ENCODE measurements at places on chromosomes 7 and 10.

DNA sequence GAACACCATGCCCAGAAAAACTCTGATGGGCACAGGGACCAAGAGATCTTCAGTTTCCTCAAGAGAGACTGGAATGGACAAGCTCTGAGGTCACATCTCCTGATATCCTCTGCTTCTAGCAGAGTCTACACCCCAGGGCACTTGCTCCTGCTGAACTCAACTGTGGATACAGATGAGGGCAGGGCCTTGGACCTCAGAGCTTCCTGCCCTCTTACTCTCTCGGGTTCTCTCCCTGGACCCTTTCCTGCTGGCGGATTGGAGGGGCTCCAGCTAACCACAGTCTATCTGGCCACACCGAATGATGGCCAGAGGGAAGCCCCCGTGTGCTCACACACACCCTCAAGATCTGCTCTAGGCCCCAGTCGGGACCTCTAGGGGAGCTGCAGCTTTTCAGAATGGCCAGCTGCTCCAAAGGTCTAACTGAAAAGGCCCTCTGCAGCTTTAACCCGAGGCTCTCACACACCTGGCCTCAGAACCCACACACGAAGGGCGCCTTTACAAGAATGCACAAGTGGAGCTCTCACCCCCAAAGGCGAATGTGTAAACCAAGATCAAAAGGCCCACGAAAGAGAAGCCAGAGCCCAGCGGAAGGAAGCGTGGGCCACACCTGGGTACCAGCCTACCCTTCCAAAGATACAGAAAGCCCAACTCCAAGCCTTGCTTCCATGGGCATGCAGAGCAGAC is 65.5 kb downstream of the FAM53B start:
- no peak for DNase-seq

GRCh38 chr7:156950381-156950858 is 908 bp downstream of the NOM1 start:
- no peak for DNase-seq

DNA sequence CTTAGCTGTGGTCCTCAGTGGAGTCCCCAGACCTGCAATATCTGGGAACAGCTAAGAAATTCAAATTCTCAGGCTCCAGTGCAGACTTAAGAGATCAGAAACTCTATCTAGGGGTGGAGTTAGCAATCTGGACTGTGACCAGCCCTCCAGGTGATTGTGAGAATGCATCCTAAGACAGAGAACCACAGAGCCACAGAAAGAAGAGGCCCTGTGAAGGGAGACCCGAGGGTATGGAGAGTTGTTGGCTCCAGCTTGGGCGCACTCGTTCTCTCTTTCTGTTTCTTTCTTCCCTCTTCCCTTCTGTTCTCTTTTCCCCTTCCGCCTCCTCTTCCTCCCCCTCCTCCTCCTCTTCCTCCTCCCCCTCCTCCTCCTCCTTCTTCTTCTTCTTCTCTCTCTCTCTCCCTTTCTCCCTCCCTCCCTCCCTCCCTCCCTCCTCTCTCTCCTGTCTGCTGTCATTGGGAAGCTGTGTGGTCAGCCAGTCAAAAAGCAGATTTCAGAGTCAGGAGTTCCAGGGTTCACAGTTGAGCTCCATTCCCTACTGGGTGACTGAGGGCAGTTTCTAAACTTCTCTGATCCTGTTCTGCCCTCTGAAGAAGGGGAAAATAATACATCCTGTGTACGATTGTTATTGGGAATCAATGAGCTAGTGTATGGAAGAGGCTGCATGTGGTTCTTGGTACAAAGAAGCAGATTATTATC is 62.1 kb upstream of the STEAP1B start:
- no peak for DNase-seq

- DNase-seq, result no peak
Observed at GRCh38 chr10:89219513-89220218, 12.5 kb upstream of the CH25H start.

DNA sequence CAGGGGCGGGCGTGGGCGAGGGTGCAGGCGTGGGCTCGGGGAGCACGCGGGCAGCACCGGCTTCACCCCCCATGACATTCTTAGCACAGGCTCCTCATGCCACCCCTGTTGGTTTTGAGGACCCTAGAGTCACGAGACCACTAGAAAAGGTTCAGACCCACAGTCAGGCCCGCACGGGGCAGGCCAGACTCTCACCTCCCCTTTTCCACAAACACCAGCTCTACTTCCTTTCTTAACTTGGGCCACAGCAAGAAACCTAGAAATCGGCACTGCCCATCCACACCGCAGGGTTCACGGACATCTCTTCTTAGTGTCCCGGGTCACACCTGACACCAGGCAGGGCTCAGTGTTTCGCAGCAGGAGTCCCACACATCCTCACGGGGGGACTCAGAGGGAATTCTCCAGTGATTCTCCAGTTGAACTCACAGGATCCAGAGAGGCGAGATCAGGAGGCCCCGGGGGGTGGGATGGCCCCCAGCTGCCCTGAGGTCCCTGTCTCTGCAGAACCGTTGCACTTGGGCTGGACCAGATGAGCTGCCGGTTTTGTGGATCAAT is 52.0 kb downstream of the JAKMIP3 start:
- DNase-seq, result no peak

DNA sequence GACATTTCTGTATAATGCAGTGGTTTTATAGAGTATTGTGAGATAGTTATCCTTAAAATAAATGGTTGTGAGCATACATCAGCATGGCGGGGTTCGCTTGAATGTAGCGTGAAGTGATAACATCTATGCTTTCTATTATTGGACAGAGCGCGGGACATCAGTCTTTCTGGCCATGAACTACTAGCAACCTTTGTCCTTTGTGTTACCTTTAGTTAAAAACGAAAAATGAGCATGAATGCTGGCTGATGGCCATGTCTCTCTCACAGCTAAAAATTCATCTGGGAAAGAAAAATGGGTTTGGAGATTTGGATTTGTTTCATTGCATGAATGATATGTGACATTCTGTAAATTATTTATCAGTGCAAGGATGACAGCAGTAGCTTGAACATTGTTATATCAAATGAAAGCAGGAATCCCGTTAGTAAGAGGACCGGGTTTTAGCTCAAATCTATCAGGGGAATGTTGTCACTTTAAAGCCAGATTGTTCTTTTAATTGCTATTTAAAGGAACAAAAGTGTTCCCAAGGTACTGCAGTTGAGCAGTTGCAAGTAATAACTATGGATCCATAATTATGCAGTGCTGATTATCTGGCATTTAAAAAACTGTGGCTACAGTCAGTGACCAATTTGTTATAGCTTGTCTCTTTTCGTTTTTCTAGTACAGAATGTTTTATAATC is 131.0 kb downstream of the KAT6B start:
- no peak for DNase-seq

- DNase-seq, result no peak
Observed at GRCh38 chr10:28012990-28013515, 14.2 kb upstream of the ODAD2 start.

DNA sequence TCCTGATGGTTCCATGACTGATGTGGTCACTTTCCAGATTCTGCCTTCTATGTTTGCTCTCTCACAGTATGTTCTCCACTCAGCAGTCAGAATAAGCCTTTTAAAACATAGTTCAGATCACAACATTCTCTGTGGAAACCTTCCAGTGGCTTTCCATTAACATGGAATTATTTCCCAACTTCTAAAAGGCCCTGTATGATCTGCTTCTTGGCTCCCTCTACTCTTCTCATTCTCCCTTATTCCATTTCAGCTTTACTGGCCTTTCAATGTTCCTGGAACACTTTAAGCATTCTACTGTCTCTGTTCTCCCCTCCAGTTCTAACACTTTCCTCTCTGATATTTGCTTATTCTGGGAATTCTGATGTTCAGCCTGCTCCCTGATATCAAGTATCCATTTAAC is 325.6 kb downstream of the THSD7A start:
- DNase-seq, result no peak

GRCh38 chr10:66882271-66882670 is 43.6 kb upstream of the LRRTM3 start:
- no peak for DNase-seq

GRCh38 chr10:86361156-86362128 is 5.2 kb downstream of the GRID1 start:
- DNase-seq, result no peak

GRCh38 chr10:9069136-9069535 is 1014.6 kb downstream of the GATA3 start:
- DNase-seq, result no peak

DNA sequence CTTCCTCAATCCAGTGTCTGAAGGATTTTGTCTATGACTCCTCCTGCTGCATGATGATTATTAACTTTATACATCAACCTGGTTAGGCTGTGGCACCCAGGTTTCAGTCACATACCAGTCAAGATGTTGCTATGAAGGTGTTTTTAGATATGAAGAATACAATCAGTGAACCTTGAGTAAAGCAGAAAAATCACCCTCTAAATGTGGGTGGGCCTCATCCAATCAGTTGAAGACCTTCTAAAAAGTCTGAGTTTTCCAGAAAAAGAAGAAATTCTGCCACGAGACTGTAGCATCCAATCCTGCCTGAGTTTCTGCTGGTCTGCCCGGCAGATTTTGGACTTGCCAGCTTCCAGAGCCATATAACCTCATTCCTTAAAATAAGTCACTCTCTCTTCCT is 126.1 kb upstream of the FRMD4A start:
- no peak for DNase-seq

GRCh38 chr10:84966708-84967441 is 638.5 kb downstream of the CCSER2 start:
- no peak for DNase-seq

- no peak for DNase-seq
Observed at GRCh38 chr7:88638583-88638982, 120.9 kb upstream of the ZNF804B start.

GRCh38 chr7:21869785-21870402 is 75.8 kb downstream of the CDCA7L start:
- DNase-seq, result peak; percentile 13

DNA sequence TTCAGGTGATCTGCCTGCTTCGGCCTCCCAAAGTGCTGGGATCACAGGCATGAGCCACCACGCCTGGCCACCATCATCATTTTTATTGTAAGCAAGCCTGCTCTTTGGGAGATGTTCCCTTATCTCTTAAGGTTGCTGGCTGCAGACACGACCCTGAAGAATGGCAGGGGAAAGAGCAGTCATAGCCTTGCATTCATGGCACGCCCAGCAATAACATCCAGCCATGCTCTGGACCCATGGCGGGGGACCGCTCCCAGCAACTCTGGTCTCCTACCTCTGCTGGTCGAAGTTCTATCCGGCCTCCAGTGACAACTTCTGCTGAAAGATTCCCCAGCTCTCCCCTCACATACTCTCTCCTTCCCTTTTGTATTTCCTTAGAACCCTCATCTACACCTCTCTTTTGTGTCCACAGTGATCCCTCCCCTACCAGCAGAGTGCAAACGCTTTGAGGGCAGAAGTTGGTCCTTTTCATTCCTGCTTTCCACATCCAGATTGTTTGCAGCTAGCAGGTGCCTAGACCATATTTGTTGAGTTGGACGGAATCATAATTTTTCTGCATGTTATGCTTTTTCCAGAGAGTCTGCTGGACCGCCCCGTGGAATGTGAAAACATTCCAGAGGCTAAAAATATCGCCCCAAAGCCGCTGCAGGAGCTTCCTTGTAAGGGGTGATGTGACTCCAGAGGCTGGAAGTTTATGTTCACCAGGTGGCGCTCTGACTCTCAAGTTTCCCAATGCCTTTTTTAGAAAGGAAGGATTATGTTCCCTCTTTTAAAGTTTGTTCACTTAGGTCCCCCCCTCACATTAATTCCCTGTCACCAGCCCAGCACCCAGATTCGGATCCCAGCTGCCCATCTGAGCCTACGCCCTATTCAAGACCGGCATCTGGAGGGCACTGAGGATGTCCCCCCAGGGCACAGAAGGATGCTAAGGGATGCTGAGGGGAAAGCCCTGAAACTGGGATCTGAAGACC is 4.3 kb upstream of the MARVELD1 start:
- DNase-seq, result peak; percentile 92

GRCh38 chr7:45132708-45133320 is 21.3 kb upstream of the TBRG4 start:
- DNase-seq, result no peak

DNA sequence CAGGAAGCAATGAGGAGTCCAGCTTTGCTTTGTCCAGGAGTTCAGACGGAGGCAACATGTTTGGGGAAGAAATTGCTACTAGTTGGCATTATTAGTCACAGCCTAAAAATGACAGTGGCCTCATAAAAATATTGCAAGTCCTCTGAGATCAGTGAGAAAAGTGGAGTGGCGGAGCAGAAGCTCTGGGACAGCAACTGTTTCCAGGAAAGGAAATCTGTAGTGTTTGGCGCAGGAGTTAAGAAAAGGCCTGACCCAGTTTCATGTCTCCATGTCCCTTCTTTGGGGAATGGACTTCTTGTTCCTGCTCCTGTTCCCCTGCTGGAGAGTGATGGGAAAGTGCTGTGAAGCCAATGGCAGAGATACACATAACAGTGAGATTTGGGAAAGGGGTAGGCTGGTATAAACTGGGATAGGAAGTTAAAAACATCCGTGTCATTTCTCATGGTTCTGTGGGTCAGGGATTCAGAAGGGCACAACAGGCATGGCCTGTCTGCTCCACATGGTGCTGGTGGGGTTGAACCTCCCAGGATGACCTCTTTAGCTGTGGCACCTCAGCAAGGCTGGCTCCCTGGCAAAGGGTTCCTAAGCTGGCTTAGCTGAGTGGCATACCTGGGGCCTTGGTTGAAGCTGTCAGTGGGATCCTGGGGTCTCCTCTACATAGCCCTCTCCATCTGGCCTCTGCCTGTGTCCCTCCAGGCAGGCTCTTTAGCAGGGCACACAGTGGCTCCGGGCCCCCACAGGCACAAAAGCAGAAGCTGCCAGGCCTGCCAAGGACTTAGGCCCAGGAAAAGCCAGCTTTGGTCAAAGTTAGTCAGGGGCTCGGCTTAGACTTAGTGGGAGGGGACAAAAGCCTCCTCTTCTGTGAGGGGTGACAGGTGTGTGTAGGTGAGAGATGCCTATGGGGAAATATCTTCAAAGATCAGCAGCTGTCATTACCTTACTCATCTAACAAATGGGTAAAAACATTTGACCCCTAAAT is 77.7 kb downstream of the WDFY4 start:
- DNase-seq, result peak; percentile 2

- DNase-seq, result no peak
Observed at GRCh38 chr10:11294831-11295450, 277.3 kb downstream of the CELF2 start.

DNA sequence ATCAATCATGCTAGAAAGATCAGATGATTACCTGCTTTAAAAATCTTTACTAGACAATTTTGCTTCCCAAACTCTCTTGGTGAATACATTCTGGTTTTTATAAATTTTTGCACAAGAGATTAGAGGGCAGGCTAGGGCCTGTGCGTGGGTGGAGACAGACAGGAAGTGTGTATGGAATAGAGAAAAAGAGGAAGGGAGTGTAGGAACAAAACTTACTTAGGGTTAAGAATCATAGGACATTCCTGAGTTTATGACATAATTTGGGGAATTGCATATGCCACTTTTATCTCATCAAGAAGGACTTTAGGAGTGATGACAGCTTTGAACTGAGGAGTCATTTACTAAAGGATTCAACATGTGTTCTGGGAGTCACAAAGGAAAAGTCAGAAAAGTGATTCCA is 31.3 kb downstream of the LAMB1 start:
- peak; percentile 64 for DNase-seq

Data from fibroblast of skin of scalp (primary cell).